Activated CD4-positive, alpha-beta T cell treated with anti-CD3 and anti-CD28 coated beads, Interleukin-2, amount 10 ng/mL, durations not matched to agents 7 days and 5 days (primary cell): ENCODE measurements at places on chromosomes 7 and 10. TPM values are rescaled to one million over a fixed set of nuclear protein-coding genes. Genes with fewer than 3 reads are reported as not detected.

GRCh38 chr10:96978621-96979154 lies 146.6 kb downstream of the LCOR start:
- no peak for DNase-seq

GRCh38 chr10:8269976-8270375 lies 215.5 kb downstream of the GATA3 start:
- no peak for DNase-seq

DNA sequence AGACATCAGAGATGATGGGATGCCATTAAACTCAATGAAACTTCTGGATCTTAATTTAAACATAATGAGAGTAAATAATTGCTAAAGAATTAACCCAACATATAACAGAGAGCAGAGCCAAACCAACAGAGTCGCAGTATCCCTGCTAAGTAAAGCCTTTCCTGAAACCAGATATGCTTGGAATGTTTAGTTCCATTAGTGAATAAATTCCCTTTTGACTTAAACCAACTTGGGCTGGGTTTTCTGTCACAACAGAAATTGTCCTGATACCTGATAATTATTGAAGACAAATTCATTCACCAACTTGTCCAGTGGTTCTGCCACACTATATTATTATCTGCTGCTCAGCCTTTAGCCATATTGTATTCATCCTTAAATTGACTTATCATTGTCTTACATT lies 286.7 kb downstream of the FZD1 start:
- DNase-seq: no peak

- no peak for DNase-seq
Measured at GRCh38 chr10:11725912-11726311, 16.3 kb upstream of the ECHDC3 start.

- no peak for DNase-seq
Measured at GRCh38 chr7:134625550-134625949, 21.1 kb upstream of the BPGM start.

DNA sequence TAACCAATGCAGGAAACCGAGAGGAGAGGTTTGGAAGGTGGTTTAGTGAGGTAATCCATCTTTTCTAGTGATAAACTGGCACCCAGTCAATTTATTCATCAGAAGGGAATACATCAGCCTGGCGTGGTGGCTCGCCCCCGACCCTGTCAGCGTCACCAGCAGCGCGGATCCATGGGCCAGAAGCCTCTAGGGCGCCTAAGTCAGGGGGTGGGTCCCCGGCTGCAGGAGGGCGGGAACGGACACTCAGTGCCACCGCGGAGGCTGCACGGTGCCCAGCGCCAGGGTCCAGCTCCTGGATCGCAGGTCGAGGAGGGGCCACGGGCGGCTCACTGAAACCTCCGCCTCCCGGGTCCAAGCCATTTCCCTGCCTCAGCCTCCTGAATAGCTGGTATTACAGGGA lies 866 bp upstream of the ANKRD30A start:
- no peak for DNase-seq

- DNase-seq: no peak
Measured at GRCh38 chr7:128259131-128260061, 18.3 kb downstream of the LEP start.

- no peak for DNase-seq
Measured at GRCh38 chr7:138030679-138031351, 28.9 kb upstream of the CREB3L2 start.

GRCh38 chr7:5572439-5572838 lies 148.8 kb upstream of the TNRC18 start:
- DNase-seq: no peak

Gene SYCE1
- total RNA-seq: 0.35 TPM

Gene MYPN
- not detected for total RNA-seq

Gene CTNNA3
- total RNA-seq: 0.57 TPM
